ENCODE measurements at places on chromosomes 3 and 15.

DNA sequence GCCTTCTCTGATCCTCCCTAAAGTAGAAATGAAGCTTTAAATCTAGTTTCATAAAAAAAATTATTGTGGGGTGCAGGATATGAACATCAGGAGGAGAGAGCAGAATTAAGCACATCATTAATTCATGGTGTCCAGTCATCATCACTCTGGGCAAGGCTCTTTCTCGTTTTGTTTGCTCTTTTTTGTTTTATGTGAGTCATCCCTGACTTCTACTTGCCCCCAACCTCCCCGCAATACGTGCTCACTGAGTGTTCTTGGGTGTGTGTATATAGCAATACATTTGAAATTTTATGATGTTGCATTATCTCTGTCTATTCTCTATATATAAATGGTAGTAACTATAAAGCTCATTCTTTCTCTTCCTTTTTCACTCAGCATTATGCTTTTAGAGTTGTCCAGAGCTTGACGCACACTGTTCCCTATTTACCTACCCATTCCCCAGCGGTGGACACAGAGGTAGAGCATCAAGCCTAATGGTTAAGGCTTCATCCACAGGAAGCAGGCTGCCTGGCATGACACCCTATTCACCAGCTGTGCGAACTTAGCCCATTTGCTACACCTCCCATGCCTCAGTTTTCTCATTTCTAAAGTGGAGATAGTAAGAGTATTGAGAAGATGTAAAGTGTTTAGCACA is 72.3 kb downstream of the CD200R1L start:
- DNase-seq: no peak

- no peak for DNase-seq
Observed at GRCh38 chr3:195698647-195699387, 22.0 kb upstream of the MUC20 start.

- peak; percentile 35 for DNase-seq
Observed at GRCh38 chr15:44666210-44667038, 3.0 kb upstream of the SPG11 start.

- DNase-seq: no peak
Observed at GRCh38 chr15:97141360-97141759, 810.9 kb downstream of the NR2F2 start.

DNA sequence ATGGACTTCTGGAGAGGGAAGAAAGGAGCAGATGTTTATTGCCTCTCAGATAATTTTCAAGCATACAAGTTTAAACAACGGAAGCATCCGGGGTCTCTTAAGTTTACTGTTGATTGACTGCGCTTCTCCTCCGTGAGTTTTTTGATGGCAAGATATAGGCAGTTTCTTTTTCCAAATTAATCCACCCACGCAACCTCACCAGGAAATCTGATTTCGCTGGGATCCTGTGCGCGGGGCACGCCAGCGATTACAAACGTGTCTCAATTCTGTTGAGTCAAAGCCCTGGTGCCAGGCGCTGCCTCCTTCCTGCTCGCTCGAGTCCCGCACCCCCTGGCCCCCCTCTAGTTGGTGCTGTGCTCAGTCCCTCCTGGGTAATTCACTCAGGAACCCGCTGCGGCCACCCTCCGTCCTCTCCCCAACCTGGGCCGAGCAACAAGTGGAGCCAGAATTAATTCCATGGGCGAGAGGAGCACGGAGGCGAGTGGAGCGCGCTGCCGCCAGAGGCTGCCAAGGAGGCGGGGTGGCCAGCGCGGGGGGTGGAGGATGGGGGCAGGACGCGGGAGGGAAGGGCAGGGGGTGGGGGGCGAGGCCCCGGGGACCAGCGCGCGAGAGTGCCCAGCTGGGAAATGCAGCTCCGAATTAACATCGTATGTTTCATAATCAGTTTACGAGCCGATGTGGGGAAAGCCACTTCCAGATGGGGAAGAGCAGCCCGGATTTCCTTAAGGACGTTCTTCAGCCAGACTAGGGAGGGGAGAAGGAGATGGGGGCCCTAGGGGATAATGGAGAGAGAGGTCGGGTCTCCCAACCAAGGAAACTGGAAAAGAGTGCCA is 6.0 kb downstream of the WNT5A start:
- no peak for DNase-seq

- DNase-seq: no peak
Observed at GRCh38 chr15:31383139-31383538, 56.5 kb downstream of the KLF13 start.

DNA sequence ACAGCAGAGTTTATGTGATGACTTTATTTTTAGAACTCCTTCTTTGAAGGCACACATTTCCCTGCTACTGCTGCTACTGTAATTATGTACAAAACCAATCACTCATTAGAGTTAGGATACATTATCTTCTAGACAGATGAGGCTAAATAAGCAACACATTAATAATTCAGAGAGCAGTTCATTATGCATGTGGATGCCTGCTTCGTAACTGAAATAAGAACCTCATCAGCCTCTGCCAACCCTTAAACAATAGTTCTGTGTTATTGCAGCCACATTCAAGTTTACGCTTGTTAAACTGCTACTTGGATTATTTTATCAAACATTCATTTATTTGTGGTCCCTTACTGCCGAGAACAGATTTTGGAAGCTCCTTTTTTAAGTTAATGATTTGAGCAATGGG is 52.5 kb upstream of the C15orf61 start:
- no peak for DNase-seq

DNA sequence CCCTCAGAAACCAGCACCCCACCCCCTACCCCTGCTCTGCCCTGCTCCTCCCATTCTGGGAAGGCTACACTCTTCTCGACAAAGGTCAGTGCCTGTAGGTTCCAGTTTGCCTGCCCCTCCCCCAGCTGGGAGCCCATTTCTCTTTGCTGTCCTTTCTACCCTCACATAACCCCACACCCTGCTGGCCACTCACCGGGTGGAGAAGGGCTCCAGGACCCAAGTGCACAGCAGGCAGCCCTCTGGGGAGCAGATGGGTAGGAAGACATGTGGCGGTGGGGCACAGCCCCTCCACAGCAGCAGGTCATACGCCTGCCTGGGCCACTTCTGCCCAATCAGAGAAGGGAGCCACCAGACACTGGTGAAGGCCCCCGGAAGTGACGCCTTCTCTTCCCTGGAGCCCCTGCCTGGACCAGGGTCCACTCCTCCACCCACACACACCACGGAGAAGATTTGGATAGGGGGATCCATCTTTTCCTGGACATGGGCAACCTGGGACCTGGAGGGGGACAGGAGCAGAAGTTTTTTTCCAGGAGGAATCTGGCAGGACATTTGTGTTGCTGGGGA is at the start of gene THPO:
Gene THPO, minus strand, starts transcription at position 326 of the 564 bp plus-strand sequence. CDS start 1,948 bp downstream, outside the sequence.
- no peak for DNase-seq

GRCh38 chr3:98243843-98244242 is 20.2 kb upstream of the OR5H6 start:
- DNase-seq: no peak

- DNase-seq: no peak
Observed at GRCh38 chr3:34881026-34881425, 758.3 kb upstream of the ARPP21 start.

DNA sequence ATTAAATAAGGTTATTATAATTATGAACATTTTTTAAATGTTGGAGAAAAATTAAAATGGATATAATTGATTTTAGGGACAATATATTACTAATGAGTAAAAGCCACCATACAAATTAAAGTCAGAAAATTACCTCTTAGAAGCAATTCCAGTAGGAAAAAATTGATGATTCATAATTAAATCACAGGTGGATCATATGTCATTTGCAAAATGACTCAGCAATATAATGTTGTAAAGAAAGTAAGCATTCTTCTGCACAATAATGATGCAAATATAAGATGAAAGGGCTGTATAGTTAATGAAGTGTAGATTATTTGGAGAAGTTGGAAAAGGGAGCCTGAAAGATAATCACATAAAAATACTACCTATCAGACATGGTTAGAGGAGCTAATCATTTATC is 25.8 kb downstream of the ZPLD1 start:
- DNase-seq: no peak

GRCh38 chr15:60340207-60340921 is 57.4 kb downstream of the ANXA2 start:
- no peak for DNase-seq

DNA sequence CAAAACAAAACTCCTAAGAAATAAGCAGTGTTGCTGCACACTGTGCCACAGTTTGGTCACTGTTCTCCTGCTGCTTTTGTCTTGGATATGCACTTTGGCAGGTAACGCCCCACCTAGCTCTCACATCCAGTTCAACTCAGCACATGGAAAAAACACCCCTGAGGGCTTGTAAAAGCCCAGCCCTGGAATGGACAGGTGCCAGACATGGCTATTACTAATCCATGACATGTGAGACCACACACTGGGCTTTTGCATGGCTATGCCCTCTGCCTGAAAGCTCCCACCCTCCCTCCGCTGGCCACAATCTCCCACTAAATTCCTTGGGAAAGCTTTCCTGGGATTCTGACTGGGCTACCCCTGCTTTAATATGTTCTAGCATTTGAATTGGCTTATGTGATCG is 24.7 kb upstream of the ZBED2 start:
- DNase-seq: no peak

All from central memory CD4-positive, alpha-beta T cell (primary cell).